ENCODE measurements at places on chromosomes 7 and 10.

DNA sequence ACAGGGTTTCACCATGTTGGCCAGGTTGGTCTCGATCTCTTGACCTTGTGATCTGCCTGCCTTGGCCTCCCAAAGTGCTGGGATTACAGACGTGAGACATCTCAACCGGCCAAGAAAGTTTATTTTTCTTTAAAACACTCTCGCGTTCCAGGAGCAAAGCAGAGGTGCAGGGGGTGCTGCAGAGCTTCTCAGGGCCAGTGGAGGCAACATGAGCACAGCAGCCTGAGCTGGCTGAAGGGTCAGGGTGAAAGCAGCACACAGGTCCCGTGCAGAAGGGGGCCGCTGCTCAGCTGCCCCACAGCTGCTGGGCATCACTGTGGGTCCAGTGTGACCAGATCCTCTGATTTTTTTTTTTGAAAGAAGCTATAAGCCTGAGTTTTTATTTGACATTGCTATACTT lies 46.1 kb downstream of the EPHB4 start:
- no peak for DNase-seq

GRCh38 chr10:22631646-22632278 lies 82.6 kb downstream of the PIP4K2A start:
- DNase-seq, result no peak

- no peak for DNase-seq
Observed at GRCh38 chr7:46681865-46682503, 760.9 kb upstream of the IGFBP3 start.

DNA sequence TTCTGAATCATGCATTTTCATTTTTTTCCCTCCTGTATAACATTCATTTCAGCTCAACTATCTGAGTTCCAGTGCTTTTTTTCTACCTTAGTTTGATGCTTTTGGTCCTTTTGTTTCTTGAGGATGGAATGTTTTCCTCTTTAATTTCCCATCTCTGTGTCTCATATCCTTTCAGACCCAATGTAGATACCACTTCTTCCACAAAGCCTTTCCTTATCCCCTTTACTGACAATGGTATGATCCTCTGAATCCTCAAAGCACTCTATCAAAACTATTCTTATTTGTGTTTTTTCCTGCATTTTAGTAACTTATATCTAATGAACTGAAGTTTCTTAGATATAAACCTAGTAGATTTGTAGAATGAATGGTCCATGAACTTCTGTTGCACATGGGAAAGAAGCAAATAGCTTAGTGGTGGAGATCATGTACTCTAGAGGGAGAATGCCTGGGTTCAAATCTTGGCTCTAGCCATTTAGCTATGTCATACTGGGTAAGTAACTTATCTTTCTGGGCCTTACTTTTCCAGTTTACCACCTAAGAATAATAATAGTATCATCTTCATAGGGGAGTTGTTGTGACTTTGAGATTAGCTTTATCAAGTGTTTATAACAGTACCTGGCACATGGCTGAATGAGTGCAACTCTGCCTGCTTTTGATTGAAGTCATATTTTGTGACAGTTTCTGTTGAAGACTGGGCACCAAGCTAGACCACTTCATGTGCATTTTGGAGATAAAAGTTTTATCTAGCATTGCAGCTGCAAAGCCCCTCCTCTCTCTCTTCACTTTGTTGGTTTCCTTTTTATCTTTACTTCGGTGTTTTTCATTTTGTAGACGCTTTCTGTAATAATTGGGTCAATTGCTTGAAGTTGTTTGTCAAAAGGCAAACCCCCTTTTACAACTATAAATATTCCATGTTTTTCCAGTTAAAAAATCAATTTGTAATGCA lies 18.5 kb downstream of the STAM start:
- no peak for DNase-seq

GRCh38 chr10:70363971-70364771 lies 18.3 kb downstream of the LRRC20 start:
- peak; percentile 64 for DNase-seq

- DNase-seq, result no peak
Observed at GRCh38 chr10:13716081-13717071, 129.6 kb downstream of the PRPF18 start.

GRCh38 chr7:28729281-28729680 lies 228.8 kb downstream of the TRIL start:
- no peak for DNase-seq

- DNase-seq, result no peak
Observed at GRCh38 chr7:121436688-121437087, 40.6 kb upstream of the FAM3C start.

- DNase-seq, result no peak
Observed at GRCh38 chr7:123871998-123872867, 27.3 kb downstream of the HYAL4 start.

- no peak for DNase-seq
Observed at GRCh38 chr7:92158660-92159575, 20.0 kb downstream of the LRRD1 start.

- no peak for DNase-seq
Observed at GRCh38 chr7:126445991-126446390, 806.8 kb downstream of the GRM8 start.

GRCh38 chr7:81682873-81683272 lies 87.0 kb downstream of the HGF start:
- DNase-seq, result no peak

DNA sequence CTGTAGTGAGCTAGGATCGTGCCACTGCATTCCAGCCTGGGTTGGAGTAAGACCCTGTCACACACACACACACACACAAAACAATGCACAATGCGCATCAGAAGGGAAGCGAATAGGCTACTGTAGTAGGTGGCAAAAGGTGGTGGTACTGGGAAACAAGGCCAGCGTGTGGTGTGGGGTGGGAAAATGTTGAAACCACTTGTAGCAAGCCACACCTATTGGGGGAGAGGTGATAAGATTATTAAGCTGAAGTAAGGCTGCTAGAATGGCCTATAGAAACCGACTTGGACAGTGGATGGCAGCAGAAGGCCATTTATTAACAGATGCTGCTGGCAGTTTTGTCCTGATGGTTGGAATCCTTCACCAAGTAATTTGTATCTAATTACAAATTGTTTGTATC lies 7.2 kb upstream of the CHCHD1 start:
- DNase-seq, result no peak

DNA sequence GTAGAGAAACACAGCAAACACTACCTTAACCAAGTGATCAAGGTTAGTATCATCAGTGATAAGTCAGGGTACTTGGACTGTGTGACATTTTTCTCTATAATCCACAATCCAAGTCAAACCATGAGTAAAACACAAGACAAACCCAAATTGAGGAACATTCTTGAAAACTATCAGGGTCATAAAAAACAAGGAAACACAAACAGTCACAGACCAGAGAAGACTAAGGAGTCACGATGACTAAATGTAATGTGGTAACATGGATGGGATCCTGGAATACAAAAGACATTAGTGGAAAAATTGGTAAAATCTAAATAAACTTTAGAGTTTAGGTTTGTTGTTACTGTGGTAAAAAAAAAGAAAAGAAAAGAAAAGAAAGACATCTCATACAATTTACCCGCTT lies 103.8 kb downstream of the ARMH3 start:
- no peak for DNase-seq

GRCh38 chr7:147509541-147510200 lies 1080.9 kb upstream of the C7orf33 start:
- no peak for DNase-seq

GRCh38 chr7:1341361-1342089 lies 108.9 kb downstream of the UNCX start:
- no peak for DNase-seq

DNA sequence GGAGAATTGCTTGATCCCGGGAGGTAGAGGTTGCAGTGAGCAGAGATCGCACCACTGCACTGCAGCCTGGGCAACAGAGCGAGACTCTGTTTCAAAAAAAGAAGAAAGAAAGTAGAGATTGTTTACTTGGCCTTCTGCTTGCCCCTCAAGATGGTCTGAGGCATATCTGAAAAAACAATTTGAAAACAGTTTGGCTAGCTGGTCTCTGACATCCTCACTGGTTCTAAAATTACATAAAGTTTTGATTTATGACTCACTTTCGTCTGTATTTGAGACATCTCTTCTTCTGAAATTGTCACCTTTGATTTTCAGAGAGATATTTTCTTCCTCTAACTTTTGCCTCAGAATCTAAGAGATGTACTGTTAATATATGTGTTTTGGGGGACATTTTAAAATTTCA lies 49.6 kb upstream of the HELLS start:
- no peak for DNase-seq

DNA sequence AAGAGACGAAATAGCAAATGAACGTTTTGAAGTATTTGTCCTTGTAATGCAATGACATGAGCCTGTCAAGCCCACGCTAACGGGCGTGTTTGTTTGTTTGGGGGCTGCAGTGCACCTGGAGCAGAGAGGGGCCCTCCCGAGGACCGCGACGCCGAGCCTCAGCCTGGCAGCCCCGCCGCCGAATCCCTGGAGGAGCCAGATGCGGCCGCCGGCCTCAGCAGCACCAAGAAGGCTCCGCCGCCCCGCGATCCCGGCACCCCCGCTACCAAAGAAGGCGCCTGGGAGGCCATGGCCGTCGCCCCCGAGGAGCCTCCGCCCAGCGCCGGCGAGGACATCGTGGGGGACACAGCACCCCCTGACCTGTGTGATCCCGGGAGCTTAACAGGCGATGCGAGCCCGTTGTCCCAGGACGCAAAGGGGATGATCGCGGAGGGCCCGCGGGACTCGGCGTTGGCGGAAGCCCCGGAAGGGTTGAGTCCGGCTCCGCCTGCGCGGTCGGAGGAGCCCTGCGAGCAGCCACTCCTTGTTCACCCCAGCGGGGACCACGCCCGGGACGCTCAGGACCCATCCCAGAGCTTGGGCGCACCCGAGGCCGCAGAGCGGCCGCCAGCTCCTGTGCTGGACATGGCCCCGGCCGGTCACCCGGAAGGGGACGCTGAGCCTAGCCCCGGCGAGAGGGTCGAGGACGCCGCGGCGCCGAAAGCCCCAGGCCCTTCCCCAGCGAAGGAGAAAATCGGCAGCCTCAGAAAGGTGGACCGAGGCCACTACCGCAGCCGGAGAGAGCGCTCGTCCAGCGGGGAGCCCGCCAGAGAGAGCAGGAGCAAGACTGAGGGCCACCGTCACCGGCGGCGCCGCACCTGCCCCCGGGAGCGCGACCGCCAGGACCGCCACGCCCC lies 118.5 kb downstream of the CYTH3 start:
- DNase-seq, result no peak

- no peak for DNase-seq
Observed at GRCh38 chr7:95632609-95633008, 36.3 kb upstream of the PDK4 start.

- DNase-seq, result no peak
Observed at GRCh38 chr7:29864656-29865055, 58.3 kb downstream of the WIPF3 start.

DNA sequence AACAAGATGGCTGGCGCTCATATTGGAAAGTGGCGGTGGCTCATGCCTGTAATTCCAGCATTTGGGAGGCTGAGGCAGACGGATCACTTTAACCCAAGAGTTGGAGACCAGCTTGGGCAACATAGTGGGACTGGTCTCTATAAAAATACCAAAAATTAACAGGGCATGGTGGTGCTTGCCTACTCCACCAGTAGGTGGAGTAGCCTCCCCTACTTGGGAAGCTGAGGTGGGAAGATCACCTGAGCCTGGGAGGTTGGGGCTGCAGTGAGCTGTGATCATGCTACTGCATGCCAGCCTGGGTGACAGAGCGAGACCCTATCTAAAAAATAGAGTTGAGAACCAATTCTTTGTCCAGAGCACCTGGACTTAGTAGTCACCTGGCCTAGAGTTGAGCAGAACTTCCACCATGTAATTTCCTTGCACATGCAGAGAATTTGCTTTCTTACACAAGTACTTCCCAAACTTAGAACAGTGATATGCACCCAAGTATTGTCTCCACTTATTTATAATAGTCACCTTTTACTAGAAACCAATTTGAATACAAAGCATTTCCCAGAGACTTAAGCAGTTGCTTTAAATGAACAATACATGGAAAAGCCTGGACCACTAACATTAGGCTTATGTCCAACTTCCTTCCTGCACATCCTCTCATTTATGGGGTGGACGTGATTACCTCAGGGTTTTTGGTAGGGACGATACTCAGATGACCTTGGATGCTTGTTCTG lies 15.9 kb downstream of the LAMB4 start:
- peak; percentile 30 for DNase-seq

- DNase-seq, result no peak
Observed at GRCh38 chr10:117860823-117861222, 185.9 kb downstream of the RAB11FIP2 start.

DNA sequence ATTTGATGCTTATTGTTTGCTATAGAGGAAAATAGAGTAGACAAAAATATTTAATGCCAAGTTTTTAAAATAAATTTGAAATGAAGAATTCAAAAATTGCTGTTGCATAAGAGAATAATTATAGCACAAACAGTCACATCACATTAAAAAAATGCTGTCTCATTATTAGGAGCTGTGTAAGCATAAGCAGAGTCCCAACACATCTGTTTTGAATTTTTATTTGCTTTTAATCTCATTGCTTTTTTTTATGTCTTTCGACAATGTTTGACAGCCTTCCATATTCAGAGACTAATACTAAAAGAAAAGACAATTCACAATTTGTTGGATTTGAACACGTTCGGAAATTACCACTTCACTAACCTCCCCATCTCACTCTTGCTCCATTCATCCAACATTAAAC lies 143.5 kb downstream of the TFPI2 start:
- DNase-seq, result no peak

DNA sequence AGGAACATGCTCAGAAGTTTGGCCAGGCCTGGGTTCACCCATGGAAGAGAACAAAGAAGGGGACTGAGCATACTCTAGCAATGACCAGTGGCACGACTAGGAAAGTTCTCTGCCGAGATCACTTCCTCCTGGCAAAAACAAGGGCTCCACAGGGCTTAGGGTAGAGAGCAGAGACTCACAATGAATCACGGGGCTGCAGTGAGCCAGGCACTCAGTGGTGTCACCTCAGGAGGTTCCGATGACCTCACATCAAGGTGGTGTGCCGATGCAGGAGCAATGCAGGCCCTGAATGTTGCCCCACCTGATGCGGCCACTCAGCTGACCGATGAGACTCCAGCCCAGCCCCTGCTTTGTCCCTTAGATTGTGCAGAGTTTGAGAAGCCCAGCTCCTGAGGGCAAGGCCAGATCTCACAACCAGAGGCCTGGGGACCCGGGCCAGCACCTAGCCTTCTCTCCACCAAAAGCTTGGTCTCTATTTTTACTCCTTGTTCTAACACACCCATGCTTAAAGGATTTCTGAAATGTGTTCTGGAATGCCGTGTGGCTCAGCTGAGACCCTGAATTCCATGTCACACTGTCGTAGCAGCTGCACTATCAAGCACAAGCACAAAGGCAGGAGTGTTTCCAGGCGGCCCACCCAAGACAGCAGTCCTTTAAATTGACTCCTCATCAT lies 60.9 kb downstream of the COBL start:
- no peak for DNase-seq

- no peak for DNase-seq
Observed at GRCh38 chr10:17444388-17444714, 10.0 kb downstream of the ST8SIA6 start.

- DNase-seq, result no peak
Observed at GRCh38 chr7:120979765-120980499, 8.6 kb upstream of the CPED1 start.

- no peak for DNase-seq
Observed at GRCh38 chr7:27145914-27146412, 1.6 kb downstream of the HOXA6 start.

GRCh38 chr7:93245525-93246432 lies 13.6 kb downstream of the VPS50 start:
- DNase-seq, result no peak
